Brain (organoid and tissue), 16 donors: ENCODE measurements at places on chromosomes 4 and X. TPM values are rescaled to one million over a fixed set of nuclear protein-coding genes. Genes with fewer than 3 reads are reported as not detected.

DNA sequence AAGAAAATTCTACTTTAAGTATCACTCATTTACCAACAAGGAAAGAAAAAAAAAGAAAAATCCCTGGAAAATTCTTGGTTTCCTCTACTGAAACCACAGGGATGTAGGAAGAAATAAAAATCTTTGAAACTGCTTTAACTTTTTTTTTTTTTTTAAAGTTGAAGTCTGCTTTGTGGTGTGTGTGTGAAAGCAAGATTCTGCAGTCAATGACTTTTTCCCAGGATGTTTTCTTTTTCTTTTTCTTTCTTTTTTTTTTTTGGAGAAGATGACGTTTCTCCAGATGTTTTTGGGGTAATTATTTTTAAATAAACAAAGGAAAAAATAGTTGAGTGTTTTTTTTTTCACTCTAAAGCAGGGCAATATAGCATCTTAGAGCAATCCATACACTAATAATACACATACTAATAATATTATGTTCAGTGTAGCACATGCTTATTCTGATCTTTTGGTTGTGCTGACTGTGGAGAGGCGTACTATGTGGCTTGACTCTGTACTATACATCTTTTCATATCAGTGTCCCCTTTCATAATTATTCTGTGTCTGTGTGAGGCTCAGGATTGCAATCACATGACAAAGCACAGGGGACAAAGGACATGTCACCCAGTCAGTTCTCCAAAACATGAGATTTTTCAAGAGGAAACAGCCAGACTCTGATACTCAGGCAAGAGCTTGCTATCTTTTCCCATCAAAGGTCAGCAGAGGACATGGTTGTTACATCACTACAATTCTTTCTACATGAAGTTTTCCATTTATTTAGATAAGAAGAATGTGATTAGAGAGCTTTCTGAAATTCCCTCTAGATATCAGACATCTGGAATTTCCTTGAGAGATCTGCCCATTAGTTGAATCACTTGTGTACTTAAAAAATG, 111.0 kb downstream of the PDE5A start:
- DNase-seq, result no peak

ZDHHC15 gene
- 3.3 TPM for polyA plus RNA-seq

SMPX gene
- 0.41 TPM for polyA plus RNA-seq

TCEAL5 gene
- 38.4 TPM for polyA plus RNA-seq

DNA sequence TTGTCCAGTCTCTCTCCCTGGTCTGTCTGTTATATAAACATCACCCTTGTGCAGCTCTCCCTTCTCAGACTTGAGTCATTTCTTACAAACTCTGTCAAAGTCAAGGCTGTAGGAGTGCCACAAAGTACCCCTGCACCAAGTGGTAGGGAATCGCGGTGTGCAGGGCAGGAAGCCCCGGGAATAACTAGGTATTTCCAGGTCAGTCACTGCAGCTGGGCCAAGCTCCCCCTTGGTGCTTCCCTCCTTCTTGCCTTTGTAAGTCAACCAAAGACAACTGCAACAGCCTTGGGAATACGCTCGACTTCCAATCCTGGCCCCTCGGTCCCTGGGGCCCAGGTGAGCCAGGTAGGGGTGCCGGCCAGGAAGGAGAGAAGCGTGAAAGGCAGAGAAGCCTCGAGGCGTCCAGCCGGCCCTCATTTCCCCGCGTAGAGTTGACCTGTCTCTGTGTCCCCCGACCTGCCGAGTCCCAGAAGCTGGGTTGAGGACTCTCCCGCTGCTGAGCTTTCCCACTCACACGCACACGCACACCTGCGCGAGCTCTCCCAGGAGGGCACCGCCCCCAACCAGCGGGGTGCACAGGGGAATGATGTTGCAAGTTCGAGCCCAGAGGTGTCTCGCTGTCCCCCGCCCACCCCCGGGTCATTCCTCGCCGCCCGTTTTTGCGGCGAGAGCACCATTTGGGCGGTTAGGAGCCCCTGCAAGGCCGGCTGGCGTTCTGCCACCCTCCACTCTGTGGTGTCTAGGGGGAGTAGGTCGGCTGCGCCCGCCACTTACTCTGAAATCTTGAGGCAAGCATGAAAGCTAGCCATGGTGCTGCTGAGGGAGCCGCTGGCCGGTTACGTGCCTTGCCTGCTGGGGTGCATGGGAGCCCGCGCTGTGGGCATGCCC, 22.8 kb upstream of the KIAA1210 start:
- DNase-seq, result no peak

DNA sequence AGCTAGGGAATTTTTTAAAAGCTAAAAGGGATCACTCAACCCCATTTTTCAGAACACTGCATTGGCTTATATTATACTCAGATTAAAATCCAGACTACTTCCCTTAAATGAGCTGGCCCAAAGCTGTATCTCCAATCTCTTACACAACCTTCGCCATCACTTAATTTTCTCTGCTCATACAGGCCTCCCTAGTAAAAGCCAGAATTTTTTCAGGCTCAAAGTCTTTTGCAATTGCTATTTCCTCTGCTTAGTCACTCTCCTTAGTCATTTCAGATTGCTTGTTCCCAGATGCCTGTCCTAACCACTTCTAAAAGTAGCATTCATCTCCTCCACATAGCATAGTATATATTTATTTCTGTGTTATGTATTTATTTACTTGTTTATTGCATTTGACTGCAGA, 1587.9 kb upstream of the ADGRL3 start:
- DNase-seq, result no peak

DNA sequence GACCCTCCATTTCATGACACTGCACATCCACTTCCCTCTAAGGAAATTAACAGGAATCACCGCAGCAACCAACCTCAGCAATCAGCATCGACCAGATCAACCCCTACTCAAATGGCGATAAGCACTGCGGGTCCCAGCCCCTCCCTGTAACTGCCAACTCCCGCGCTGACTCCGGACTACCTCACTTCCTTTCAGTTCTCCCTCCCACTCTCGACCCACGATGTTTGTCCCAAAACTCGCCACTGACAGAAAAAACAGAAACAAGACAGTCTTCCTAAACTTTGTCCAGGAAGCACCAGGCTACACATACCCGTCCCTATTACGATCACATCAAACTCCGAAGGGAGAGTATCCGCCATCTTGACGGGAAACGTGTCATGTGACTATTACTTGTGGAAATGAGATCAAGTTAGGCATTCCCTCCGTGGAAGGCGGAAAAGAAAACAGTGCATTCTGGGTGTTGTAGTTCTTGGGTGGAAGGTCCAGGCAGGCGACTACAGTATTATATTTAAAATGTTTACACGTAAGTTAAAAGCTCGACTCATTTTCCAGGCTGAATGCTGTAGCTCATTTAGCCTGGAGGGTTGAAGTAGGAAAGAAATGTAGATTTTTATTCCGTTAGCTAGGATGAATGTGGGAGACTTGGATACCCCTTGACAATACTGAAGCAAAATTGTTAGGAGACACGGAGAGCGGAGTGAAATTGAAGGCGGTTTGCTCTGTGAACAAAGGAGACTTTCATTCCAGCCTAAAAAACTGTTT, at the start of gene CHM:
Gene CHM, minus strand, starts transcription at position 385 of the 762 bp plus-strand sequence. Its CDS starts 26 bp downstream, at position 359.
- peak; percentile 94 for DNase-seq

- DNase-seq, result no peak
Observed at GRCh38 chr4:184463158-184463557, 11.2 kb downstream of the IRF2 start.

DNA sequence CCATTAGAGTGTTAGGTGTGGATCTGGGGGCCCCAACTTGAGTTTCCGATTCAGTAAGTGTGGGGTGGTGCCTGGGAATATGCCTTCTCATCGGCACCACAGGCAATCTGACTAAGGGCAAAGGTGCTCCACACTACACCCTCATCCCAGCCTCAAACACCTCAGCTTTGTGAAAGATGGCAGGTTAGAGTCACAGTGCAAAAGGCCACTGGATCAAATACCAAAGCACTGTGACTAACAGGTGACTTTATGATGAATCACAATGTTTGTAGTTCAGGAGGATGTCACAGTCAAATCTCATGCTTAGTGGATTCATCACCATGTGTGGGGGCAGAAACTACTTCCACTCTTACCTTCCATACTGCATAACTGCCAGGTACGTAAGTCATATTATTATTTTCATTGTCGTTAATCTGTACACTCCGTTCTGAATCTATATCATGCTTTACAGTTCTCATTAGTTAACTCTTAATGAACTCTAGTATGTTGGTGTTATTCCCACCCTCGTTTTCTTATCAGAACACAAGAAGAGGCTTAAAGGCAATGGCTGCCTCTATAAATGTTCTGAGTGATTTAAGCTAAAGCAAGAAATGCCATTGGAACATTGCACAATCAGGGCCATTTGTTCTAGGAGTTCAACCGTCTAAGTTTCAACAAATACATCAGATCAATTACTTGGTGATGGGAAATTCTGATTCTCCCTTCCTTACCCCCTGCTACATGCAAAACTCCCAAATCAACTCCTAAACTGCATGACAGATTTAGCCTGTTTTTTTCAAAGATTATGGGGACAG, 50.2 kb downstream of the PRKG2 start:
- DNase-seq, result no peak

- DNase-seq, result no peak
Observed at GRCh38 chrX:13103914-13104274, 59.5 kb upstream of the FAM9C start.

MFAP3L gene
- polyA plus RNA-seq, result 4.3 TPM
